Temporal lobe (tissue), 4 donors: ENCODE measurements at places on chromosomes 16 and 17. TPM values are rescaled to one million over a fixed set of nuclear protein-coding genes. Genes with fewer than 3 reads are reported as not detected.

The NGFR gene
- 3.0 TPM for total RNA-seq

The PRSS8 gene
- total RNA-seq: not detected

The TBX2 gene
- total RNA-seq: 0.49 TPM

The NPB gene
- total RNA-seq: 1.5 TPM

The STAC2 gene
- 0.49 TPM for total RNA-seq

The SLFN12 gene
- 1.5 TPM for total RNA-seq

The BRIP1 gene
- 3.0 TPM for total RNA-seq

The NOL11 gene
- total RNA-seq: 51.1 TPM

The SLC6A4 gene
- total RNA-seq: 0.98 TPM

The CFAP97D1 gene
- not detected for total RNA-seq

The KRTAP9-2 gene
- total RNA-seq: not detected

The HSD11B2 gene
- not detected for total RNA-seq

The CORO6 gene
- total RNA-seq: 0.98 TPM

The SPNS3 gene
- total RNA-seq: under 0.01 TPM
